ENCODE measurements at places on chromosomes 3 and 15.
A peak's percentile ranks its signal among the peaks of the same experiment; 100 is the strongest.

GRCh38 chr3:24259901-24260512, 234.6 kb downstream of the THRB start:
- DNase-seq, result no peak

DNA sequence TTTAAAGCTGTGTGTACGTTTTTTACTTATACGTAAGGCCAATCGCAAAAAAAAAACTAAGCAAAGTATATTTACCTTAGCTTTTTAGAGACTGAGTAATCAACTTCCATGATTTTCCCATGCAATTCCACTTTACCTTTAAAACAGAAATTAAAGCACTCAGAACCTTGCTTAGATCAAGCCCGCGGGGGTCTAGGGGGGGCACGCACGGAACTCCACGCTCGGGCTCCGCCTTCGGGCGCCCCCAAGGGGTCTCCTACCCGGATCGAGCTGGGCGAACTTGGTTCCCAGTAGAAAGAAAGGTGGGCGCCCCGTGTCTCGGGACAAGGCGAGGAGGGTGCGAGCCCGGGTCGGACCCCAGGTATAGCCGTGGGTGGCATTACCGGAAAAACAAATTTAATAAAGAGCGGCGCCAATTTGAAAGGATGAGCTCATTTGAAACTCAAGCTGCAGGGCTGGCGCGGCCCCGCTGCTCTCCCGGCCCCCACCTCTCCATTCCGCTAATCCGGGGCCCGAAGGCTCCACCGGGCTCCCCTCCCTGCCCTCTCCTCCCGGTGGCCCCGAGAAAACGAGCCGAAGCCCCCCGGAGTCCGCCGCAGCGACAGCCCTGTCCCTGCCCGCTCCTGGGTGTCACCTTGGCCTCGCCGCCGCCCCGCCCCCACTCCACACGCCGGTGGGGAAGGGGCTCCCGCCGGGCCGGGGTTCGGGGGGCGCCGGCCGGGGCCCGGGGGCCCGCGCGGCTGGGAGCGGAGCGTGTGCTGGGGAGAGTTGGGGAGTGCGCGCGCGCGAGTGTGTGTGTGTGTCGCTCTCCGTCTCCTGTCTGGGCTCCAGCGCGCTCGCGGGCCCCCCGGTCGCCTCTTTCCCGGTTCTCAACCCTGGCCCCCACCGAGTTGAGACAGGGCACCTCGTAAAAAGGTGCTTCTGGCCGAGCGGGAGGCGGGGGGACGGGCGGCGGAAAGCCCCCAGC, 1.5 kb downstream of the IGF2BP2 start:
- DNase-seq, result no peak

DNA sequence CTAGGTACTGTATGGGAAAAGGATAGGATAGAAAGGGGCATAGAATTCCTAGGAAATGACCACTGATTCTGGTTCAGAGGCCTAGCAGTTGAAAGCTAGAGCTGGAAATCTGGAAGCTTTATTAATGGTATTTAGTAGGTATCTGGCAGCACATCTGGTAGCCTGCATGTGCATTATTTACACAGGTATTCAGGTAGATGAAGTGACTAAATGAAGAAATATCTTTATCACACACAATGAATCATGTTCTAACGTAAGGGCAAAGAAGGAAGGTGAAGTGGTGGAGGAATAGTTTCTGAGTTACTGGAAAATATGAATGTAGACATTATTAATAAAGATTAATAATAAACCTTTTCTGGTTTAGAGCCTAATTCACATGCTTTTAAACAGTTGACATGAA, 119.9 kb downstream of the MBNL1 start:
- no peak for DNase-seq

- no peak for DNase-seq
Observed at GRCh38 chr3:193681631-193682030, 88.6 kb downstream of the OPA1 start.

DNA sequence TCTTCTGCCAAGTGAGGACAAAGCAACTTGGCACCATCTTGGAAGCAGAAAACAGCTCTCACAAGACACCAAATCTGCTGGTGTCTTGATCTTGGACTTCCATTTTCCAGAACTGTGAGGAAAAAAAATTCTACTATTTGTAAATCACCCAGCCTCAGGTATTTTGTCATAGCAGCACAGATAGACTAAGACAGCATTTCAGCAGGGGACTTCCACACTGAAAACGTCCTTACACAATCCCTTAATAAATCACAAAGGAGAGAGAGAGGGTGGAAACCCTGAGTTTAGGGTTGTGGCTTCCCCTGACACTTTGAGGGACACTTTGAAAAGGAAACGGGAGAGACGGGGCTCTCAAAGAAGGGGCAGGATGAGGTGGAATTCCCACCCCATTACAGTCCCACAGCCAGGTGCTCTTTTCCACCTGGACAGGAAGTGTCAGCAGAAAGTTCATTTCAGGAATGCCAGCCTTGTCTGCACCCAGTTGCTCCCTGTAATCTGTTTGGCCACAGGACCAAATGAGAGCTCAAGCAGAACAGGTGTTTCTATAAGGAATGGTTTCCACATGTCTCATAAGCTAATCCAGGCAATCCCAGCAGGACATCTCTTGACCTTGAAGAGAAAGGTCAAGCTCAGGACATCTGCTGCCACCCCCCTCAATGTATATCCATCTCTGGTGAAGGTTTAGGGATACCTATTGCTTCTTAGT, 51.3 kb downstream of the MYLK start:
- DNase-seq, result no peak

GRCh38 chr3:60343831-60344230, 907.4 kb downstream of the FHIT start:
- no peak for DNase-seq

GRCh38 chr15:70723122-70723422, 40.3 kb downstream of the UACA start:
- no peak for DNase-seq

- DNase-seq, result no peak
Observed at GRCh38 chr3:13039213-13039896, 33.9 kb downstream of the IQSEC1 start.

DNA sequence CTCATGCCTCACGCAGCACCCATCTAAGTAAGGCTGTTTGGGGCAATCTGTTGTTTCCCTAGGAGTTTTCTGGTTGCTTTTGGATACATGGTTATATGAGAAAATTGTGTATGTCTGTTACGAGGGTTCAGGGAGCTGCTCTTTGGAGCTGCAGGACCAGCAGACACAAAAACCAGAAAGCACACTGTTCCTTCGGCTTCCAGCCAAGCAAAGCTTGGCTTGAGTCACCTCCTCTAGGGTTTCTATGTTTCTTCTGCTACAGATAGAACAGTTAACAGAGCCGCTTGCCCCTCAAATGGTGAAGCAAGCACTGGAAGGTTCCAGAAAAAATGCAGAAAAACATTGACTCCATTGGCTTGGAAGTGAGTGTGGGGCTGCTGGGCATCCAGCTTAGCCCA, 49.2 kb upstream of the CTDSPL start:
- no peak for DNase-seq

DNA sequence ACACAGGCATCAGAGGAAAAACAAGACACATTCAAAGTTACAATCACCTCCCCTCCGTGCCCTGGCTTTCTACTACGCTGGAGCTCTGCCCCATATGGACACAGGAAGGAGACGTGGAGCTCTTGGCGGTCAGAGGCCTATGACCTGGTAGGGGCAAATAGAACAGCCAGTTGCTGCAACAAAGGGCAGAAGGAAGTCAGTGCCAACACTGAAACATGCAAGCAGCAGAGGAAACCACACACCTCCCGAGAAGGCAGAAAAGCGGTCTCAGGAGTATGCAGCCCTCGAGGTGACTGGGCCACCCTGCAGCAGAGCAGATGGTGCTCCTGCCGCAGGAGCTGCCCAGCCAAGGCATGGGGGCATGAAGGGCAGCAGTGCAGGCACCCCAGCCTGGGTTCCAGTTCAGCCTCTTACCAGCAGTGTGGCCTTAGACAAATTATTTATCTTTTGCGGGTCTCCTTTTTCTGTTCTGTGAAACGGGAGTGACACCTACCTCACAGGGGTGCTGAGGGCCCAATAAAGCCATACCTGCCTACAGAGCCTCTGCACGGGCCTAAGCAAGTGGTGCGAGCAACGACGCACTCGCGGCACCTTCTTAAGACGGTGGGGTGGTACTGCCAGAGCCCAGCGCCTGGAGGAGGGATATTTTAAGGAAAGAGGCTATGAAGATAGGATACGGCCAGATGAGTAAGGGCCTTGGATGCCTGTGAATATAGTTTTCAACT, 8.6 kb downstream of the ZXDC start:
- peak; percentile 23 for DNase-seq

DNA sequence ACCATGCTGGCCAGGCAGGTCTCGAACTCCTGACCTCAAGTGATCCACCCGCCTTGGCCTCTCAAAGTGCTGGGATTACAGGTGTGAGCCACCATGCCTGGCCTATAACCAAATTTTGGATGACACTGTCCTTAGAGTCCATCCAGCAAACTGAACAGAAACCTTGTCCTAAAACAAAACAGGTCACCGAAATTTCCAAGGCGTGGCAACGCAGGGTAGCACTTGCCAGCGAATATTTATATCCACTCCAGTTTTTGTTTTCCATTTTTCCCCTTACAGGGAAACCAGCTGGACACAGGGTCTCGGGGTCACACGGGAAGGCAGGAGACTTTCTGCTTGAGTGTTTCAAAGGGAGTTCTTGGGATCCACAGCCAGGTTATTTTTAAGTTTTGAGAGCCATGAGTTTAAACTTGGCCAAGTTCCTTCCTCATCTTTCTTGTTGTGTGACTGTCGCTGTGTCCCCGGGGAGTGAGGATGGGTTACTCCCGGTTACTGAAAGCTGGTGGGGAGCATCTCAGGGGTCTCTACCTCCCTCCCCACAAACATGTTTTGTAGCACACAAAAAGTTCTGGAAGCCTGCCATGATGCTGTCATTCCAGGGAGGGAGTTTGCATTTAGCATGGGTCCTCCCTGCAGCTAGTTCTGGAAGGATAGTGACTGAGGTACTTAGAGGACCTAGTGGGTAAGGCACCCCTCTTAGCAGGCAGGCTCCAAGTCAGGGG, 12.6 kb downstream of the LIMD1 start:
- DNase-seq, result no peak

DNA sequence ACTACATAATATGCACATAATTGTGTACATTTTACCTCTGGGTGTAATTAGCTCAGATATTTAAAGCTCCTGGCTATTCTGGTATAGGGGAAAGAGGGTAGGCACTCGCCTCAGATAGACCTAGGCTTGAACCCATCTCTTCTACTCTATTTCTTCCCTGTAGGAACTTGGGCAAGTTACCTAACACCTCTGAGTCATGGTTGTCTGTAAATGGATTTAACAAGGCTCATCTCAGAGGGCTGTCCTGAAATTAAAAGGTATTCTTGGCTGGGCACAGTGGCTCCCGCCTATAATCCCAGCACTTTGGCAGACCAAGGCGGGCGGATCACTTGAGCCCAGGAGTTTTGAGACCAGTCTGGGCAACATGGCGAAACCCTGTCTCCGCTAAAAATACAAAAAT, 30.7 kb downstream of the NANOGP8 start:
- no peak for DNase-seq

DNA sequence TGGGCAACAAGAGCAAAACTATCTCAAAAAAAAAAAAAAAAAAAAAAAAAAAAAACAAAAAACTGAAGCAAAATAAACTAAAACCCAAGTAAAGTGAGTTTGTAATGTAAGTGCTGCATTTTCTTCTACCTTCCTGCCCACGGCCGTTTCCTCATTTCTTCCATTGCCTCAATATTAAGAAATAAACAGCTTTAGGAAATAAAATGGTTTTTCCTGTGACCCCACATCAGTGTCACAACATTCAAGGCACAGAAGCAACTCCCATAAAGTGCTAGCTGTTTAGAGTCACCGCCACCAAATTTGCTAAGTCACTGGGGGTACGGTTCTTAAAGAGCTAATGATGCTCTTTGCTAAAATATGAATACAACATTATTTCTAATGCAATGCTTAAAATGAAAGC, 3.3 kb downstream of the PKM start:
- no peak for DNase-seq

- DNase-seq, result no peak
Observed at GRCh38 chr3:78988324-78988723, 779.5 kb downstream of the ROBO1 start.

DNA sequence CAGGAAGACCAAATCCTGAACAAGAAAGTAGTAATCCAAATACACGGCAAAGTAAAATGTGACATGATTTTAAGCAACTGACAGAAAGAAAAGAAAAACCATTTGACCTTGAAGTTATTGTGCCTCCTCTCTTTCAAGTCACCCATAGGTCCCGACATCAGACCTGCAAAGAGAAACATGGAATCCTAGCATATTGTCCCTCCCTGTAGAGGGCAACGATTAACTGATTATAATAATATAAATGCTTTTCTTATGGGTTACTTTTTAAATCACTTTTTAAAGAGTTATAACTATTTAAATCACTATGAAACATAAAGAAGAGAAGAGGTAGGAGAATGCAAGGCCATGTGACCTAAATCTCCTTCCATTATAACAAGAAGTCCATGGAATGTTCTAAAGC, 143.2 kb upstream of the LIPC start:
- no peak for DNase-seq

GRCh38 chr3:189123595-189124387, 48.0 kb upstream of the TPRG1 start:
- DNase-seq, result no peak

GRCh38 chr15:52486003-52486996, 42.4 kb downstream of the MYO5A start:
- DNase-seq, result no peak

- DNase-seq, result no peak
Observed at GRCh38 chr3:39435006-39435748, 28.7 kb downstream of the RPSA start.

GRCh38 chr3:172208586-172209332, 169.4 kb downstream of the FNDC3B start:
- no peak for DNase-seq

DNA sequence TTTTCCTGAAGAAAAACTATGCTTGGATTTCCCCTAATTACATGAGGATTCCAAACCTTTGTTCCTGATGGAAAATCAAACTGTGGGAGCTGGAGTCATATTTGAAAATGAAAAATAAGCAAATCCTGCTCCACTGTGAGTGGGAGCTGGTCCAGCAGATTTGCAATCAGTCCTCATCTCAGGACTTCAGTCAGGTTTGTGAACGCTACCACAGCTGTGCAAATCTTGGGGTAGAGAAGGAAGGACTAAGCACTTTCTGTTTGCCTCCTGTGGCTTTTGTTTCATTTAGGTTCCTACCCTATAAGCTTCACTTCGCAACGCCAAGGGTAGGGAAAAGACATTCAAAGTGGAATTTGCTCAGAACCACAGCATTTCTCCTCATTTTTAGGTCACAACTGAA, 238.2 kb downstream of the TUSC7 start:
- DNase-seq, result no peak

DNA sequence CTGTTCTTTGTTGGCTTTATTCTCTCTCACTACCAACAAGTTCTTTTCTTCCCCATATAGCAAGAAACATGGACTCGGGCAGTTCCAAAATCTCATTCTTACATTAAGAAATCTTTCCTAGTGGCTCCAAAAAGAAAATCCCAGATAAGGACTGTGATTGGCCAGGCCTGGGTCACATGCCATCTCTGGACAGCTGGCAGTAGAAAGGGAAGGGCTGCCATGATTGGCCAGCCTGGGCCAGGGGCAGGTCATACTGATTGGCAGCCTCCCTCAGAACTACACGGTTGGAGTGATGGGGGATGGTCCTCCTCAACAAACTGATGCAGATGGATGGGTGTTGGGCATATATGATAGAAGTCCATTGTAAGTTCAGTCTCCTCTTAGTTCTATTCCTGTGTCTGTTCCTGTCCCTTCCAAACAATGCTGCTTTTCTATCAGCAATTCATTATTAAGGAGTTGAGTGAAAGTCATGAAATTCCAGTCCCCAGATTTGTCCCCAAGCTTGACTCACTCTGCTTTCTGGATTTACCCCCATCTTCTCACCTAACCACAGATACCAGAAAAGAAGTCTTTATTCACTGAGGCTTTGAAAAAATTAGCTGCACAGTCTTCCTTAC, 175.5 kb downstream of the ATG7 start:
- DNase-seq, result no peak

GRCh38 chr15:42319206-42319605, 40.1 kb upstream of the CAPN3 start:
- no peak for DNase-seq

All from RWPE2 (cell line).